ENCODE measurements at places on chromosomes 7 and 10.

DNA sequence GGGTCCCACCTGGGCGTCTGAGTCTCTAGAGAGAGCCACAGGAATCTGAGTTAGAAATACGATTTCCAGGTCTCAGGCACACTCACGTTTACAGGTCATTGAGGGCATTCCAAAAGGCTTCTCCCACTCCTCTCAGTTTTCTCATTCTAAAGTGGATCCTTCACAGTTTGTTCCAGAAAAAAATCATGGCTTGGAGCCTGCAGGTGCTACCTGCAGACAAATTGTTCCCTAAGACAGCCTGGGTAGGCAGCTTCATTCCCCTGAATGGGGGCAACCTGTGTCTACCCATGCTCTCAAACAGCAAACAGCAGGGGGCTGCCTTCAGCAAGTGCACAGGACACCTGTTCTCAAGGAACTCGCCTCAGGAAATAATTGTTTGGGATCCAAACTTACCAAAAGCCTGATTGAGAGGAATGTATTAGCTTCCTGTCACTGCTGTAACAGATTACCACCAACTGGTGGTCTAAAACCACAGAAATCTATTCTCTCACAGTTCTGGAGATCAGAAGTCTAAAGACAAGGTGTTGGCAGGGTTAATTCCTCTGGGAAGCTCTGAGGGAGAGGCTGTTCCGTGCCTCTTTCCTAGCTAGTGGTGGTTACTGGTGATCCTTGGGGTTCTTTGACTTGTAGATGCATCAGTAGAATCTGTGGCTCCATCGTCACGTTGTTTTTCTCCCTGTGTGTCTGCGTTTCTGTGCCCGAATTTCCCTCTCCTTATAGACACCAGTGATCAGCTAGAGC is 117.2 kb downstream of the RAB11FIP2 start:
- no peak overlapping the region for H3K27ac ChIP-seq
- no peak for DNase-seq
- H3K36me3 ChIP-seq: no peaks in the 10 kb centered on the region
- H3K4me3 ChIP-seq: no peak overlapping the region
- no peaks in the 10 kb centered on the region for H3K4me1 ChIP-seq

GRCh38 chr10:35924759-35925158 is 282.7 kb upstream of the FZD8 start:
- H3K27me3 ChIP-seq: no peaks in the 10 kb centered on the region
- H3K27ac ChIP-seq: no peak overlapping the region
- DNase-seq: no peak
- H3K4me3 ChIP-seq: no peak overlapping the region
- H3K4me1 ChIP-seq: no peaks in the 10 kb centered on the region

GRCh38 chr7:6246251-6246917 is 26.0 kb downstream of the CYTH3 start:
- H3K4me1 ChIP-seq: peaks cover 5% of the 10 kb centered on the region
- no peak overlapping the region for H3K27ac ChIP-seq
- no peaks in the 10 kb centered on the region for H3K36me3 ChIP-seq
- no peak for DNase-seq
- H3K27me3 ChIP-seq: peaks cover 31% of the 10 kb centered on the region
- H3K4me3 ChIP-seq: no peak overlapping the region

DNA sequence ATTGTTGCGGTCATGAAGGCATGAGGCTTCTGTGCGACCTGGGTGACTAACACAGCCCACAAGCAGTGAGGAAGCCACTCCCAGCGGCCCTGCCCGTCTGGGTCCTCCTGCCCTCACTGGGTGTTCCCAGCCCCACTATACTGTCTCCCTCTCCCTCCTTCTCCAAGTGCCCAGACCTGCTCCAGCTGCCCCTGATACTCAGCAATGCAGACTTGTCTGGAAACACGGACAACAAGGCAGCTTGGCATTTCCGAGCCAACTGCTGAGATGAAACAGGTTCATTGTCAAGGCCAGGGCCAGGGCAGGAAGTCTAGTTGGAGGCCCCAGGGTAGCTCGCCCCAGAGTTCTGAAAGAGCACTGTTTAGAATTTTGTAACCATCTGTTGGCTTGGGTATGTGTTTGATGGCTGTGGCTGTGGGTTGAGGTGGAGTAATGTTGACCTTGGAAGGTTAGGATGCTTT is 95.7 kb downstream of the RBM20 start:
- no peak overlapping the region for H3K27ac ChIP-seq
- peaks cover 52% of the 10 kb centered on the region for H3K4me1 ChIP-seq
- peak; percentile 24 for DNase-seq
- no peaks in the 10 kb centered on the region for H3K36me3 ChIP-seq

DNA sequence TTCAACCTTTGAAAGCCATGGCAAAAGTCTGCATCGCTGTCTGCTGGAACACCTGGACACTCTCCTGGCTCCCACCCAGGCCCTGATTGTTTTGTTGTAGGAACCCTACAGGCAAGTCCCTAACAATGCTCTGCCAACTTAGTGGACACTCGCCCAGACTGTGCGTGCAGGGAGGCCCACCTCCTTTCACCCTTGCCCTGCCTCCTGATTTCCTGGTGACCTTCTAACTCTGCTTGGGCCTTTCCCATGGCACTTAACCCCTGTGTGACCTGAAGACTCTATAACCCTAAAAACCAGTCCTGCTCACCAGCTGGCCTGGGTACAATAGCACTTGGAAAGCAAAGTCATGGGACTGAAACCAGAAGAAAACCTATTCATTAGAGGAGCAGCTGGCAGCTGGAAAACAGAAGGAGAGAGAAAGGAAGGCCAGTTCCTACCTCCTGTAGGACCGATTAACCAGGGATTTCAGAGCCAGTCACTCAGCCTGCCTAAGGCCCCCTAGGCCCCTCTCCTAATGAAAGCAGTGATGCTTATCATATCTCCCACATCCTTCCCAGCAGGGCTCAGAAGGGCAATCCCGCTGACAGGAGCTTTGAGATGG is 82.7 kb upstream of the KMT2E start:
- no peak overlapping the region for H3K4me3 ChIP-seq
- H3K36me3 ChIP-seq: no peaks in the 10 kb centered on the region
- no peaks in the 10 kb centered on the region for H3K4me1 ChIP-seq
- H3K27me3 ChIP-seq: no peaks in the 10 kb centered on the region
- no peak for DNase-seq

DNA sequence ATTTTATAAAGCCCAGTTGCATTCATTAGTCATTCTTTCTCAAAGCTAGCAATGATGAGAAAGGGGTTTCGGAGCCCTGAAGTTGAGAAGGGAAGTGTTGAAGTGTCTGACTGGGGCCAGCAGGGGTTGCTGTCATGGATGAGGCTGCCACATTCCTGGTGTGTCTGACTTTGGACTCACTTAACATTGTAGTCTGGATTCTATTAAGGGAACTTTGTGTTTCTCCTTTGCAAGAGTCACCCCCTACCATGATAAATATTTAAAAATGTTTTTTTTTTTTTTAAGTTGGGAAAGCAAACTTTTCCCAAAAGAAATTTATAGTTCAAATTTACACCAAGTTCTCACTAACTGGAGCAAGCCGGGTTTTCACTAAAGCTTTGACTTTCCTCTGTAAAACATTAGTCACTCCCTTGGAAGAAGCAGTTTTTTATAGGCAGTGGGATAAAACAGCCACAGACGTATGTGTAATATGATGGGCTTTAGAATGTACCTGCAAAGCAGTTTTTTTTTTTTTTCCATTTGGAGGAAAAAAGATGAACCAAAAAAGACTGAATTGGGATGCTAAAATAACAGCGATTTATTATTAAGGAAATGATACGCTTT is 243.6 kb downstream of the TWIST1 start:
- H3K4me3 ChIP-seq: no peak overlapping the region
- DNase-seq: no peak
- no peaks in the 10 kb centered on the region for H3K27me3 ChIP-seq
- no peaks in the 10 kb centered on the region for H3K4me1 ChIP-seq

GRCh38 chr7:149125189-149125862 is 798 bp downstream of the ZNF425 start:
- peak overlapping the region; percentile 99 for H3K27ac ChIP-seq
- DNase-seq: no peak
- H3K4me3 ChIP-seq: peak overlapping the region; percentile 97
- H3K27me3 ChIP-seq: peaks cover 1% of the 10 kb centered on the region
- peaks cover 21% of the 10 kb centered on the region for H3K36me3 ChIP-seq

DNA sequence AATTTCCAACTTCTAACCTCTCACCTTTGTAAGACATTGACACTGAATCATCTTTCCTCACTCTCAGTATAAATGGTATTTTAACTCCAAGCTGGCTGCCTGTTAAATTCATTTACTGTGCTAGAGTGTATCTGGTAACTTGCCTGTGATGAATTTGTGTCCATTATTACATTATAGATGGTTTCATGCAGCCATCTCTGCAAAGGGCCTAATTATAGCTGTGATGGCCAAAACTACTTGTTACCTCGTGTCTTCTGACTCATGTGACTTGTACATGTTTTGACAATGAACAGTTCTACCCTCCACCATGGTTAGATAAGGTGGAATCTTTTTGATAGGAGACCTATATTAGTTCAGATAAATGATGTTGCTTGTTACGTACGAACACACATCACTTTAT is 392.0 kb downstream of the PAXIP1 start:
- no peak for DNase-seq
- no peaks in the 10 kb centered on the region for H3K27me3 ChIP-seq
- no peaks in the 10 kb centered on the region for H3K36me3 ChIP-seq
- H3K4me1 ChIP-seq: no peaks in the 10 kb centered on the region

DNA sequence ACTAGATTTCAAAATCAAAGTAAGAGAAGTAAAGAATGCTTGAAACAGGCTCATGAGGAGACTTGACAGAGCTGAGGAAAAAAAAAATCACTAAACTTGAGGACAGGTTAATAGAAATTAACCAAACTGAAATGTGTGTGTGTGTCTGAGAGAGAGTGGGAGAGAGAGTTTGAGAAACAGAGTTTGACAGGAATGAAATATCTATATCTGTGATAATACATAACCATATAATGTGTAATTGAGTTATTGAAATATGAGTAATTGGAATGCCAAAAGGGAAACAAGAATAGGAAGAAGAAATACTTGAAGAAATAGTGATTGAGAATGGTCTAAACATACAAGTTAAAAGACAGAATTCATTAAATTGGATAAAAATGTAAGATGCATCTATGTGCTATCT is 268.0 kb upstream of the CHRM2 start:
- H3K4me3 ChIP-seq: no peak overlapping the region
- H3K36me3 ChIP-seq: no peaks in the 10 kb centered on the region
- H3K4me1 ChIP-seq: no peaks in the 10 kb centered on the region
- H3K27me3 ChIP-seq: no peaks in the 10 kb centered on the region

DNA sequence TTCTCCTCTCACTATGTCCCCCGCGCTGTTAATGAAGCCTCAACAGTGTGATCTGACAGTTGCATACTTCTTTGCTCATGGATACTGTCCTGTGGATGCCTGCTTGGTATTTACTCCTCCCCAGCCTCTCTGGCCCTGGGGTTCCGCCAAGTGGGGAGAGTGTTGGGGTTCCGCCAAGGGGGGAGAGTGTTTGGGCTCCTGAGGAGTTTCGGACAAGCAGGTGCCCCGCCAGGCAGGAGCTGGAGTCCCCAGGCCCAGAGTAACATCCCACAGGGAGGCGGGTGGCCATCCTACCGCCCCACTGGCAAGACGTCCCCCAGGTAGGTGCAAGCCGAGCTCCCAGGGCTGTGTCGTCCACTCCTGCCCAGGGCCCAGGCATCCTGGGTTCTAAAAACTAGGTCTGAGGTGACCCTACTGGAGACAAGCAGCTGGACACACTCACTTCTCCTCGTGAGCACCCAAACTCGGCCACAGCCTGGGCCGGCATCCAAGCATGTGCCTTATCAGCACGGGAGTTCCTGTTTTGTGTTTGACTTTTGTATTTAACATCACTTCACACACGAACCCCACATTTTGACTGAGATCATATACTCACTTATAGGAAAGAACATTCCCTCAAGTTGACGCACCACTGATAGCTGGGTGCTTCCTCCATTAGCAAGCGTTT is 34.2 kb downstream of the CAMK2B start:
- peaks cover 27% of the 10 kb centered on the region for H3K27me3 ChIP-seq
- H3K36me3 ChIP-seq: no peaks in the 10 kb centered on the region
- no peak overlapping the region for H3K4me3 ChIP-seq
- DNase-seq: no peak

- H3K27me3 ChIP-seq: no peaks in the 10 kb centered on the region
- H3K27ac ChIP-seq: peak overlapping the region; percentile 25
- H3K4me1 ChIP-seq: no peaks in the 10 kb centered on the region
- no peak for DNase-seq
Measured at GRCh38 chr7:2001601-2002442, 230.9 kb downstream of the MAD1L1 start.

- peaks cover 53% of the 10 kb centered on the region for H3K4me1 ChIP-seq
- H3K27me3 ChIP-seq: no peaks in the 10 kb centered on the region
- peak overlapping the region; percentile 72 for H3K27ac ChIP-seq
- no peak overlapping the region for H3K4me3 ChIP-seq
- H3K36me3 ChIP-seq: peaks cover 66% of the 10 kb centered on the region
Measured at GRCh38 chr7:26185131-26185843, 15.3 kb downstream of the HNRNPA2B1 start.

GRCh38 chr10:86310291-86310690 is 56.3 kb downstream of the GRID1 start:
- no peak overlapping the region for H3K4me3 ChIP-seq
- no peaks in the 10 kb centered on the region for H3K36me3 ChIP-seq
- no peak for DNase-seq
- H3K27ac ChIP-seq: no peak overlapping the region
- no peaks in the 10 kb centered on the region for H3K4me1 ChIP-seq

GRCh38 chr7:44797329-44798258 is 1.1 kb downstream of the PPIA start:
- peak overlapping the region; percentile 92 for H3K4me3 ChIP-seq
- H3K27me3 ChIP-seq: no peaks in the 10 kb centered on the region
- peaks cover 52% of the 10 kb centered on the region for H3K36me3 ChIP-seq
- H3K27ac ChIP-seq: peak overlapping the region; percentile 99

DNA sequence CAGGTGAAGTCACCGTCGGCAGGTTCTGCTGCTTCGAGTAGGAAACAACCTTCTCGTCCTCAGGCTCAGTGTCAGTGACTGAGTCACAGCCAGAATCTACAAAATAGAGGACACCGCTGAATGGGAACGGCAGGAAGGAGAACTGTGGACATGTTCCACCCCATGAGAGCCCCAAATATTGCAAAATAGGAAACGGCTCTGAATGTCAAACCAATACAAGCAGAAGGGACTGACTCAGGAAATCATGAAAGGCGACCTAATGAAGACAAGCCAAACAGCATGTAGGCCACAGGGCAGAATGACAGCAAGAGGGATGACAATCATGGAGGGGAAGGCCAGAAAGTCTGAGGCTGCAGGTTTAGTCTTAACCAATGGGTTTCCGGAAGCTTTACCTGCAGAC is 63.5 kb downstream of the PIK3AP1 start:
- peaks cover 9% of the 10 kb centered on the region for H3K4me1 ChIP-seq
- H3K4me3 ChIP-seq: no peak overlapping the region
- no peak overlapping the region for H3K27ac ChIP-seq
- no peaks in the 10 kb centered on the region for H3K27me3 ChIP-seq
- no peaks in the 10 kb centered on the region for H3K36me3 ChIP-seq

DNA sequence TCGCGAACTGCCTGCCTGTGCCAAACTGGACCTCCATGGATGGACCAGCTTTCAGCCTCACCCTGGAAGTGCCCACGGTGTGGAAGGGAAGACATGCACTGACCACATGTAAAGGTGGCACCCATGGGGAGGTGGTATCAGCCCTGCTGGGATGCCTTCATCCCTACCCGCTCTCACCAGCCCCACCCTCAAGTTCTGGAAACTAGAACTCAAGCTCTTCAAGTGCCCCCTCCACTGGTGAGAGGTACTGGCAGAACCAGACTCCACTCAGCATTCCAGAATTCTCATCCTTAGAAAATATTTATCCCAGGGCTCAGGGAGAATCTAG is 5.9 kb downstream of the ZNF488 start:
- peaks cover 59% of the 10 kb centered on the region for H3K27me3 ChIP-seq
- H3K36me3 ChIP-seq: no peaks in the 10 kb centered on the region
- H3K27ac ChIP-seq: no peak overlapping the region

All from activated CD4-positive, alpha-beta T cell treated with anti-CD3 and anti-CD28 coated beads, Interleukin-2, amount 10 ng/mL, durations not matched to agents 7 days and 5 days (primary cell).